ENCODE measurements at places on chromosomes 11 and 22. TPM values are rescaled to one million over a fixed set of nuclear protein-coding genes. Genes with fewer than 3 reads are reported as not detected.

- H3K4me3 ChIP-seq = no peak overlapping the region
- peaks cover 66% of the 10 kb centered on the region for H3K27me3 ChIP-seq
- H3K4me1 ChIP-seq = no peaks in the 10 kb centered on the region
- no peak overlapping the region for H3K27ac ChIP-seq
- H3K36me3 ChIP-seq = no peaks in the 10 kb centered on the region
Measured at GRCh38 chr11:20672575-20672974, 3.2 kb downstream of the NELL1 start.

GRCh38 chr11:105153392-105153791, 13.8 kb upstream of the CARD18 start:
- no peak overlapping the region for H3K27ac ChIP-seq
- no peaks in the 10 kb centered on the region for H3K36me3 ChIP-seq
- DNase-seq = no peak
- no peak overlapping the region for H3K4me3 ChIP-seq
- no peaks in the 10 kb centered on the region for H3K27me3 ChIP-seq
- no peaks in the 10 kb centered on the region for H3K4me1 ChIP-seq

GRCh38 chr22:31333641-31334040, 12.5 kb downstream of the PATZ1 start:
- peaks cover 57% of the 10 kb centered on the region for H3K4me1 ChIP-seq
- no peak overlapping the region for H3K4me3 ChIP-seq
- no peak for DNase-seq
- H3K27me3 ChIP-seq = no peaks in the 10 kb centered on the region

GRCh38 chr11:45809456-45810395, 4.8 kb downstream of the SLC35C1 start:
- no peaks in the 10 kb centered on the region for H3K27me3 ChIP-seq
- H3K27ac ChIP-seq = peak overlapping the region; percentile 52
- DNase-seq = no peak
- peaks cover 1% of the 10 kb centered on the region for H3K36me3 ChIP-seq

- H3K4me3 ChIP-seq = peak overlapping the region; percentile 75
- peaks cover 23% of the 10 kb centered on the region for H3K36me3 ChIP-seq
Measured at GRCh38 chr11:67275606-67276409, 9.5 kb downstream of the GRK2 start.

DNA sequence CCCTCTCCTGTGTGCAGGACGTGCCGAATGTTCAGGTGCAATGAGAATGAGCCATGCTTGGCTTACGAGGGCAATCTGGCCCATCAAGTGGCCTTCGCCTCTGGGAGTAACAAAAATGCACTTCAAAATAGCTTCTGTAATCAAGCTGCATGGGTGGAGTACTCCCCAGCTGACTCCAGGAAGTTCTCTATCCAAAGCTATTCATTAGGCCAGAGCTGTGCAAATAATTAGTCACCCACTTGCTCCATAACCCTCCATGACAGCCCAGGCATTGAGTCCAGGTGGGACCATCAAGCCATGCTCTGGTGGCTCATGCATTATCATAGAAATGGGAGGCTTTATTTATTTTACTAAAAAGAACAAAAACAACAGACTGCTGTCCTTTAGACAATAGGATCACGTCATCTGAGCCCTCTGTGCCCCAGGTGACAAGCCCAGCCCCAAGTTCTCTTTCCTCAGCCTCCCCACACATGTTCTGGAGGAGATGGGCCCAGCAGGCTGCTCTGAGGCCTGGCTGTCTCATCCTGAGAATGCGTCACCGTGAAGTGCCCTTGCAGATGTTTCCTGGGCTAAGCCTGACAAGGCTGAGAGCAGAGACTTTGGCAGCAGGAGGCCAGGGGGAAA, 244.7 kb downstream of the ETS1 start:
- H3K27ac ChIP-seq = peak overlapping the region; percentile 85
- H3K27me3 ChIP-seq = no peaks in the 10 kb centered on the region
- peaks cover 7% of the 10 kb centered on the region for H3K36me3 ChIP-seq
- DNase-seq = peak; percentile 86

DNA sequence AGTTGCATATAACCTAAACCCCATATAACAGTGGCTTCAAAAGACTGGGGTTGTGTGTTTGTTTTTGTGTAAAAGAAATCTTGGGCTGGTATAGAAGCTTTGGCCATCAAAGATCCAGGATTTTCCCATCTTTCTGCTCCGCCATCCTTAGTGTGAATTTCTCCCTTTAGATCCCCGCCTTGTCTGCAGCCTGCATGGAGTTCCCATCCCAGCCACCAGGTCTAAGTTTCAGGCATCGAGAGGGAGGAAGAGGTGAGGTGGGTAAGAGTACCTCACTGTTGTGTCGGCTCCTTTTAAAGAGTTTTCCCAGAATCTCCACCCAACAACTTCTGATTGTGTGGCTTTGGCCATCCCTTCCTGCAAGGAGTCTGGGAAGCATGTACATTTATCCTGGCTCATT, 195.5 kb upstream of the SORL1-AS1 start:
- no peak overlapping the region for H3K4me3 ChIP-seq
- DNase-seq = no peak
- peaks cover 25% of the 10 kb centered on the region for H3K4me1 ChIP-seq

DNA sequence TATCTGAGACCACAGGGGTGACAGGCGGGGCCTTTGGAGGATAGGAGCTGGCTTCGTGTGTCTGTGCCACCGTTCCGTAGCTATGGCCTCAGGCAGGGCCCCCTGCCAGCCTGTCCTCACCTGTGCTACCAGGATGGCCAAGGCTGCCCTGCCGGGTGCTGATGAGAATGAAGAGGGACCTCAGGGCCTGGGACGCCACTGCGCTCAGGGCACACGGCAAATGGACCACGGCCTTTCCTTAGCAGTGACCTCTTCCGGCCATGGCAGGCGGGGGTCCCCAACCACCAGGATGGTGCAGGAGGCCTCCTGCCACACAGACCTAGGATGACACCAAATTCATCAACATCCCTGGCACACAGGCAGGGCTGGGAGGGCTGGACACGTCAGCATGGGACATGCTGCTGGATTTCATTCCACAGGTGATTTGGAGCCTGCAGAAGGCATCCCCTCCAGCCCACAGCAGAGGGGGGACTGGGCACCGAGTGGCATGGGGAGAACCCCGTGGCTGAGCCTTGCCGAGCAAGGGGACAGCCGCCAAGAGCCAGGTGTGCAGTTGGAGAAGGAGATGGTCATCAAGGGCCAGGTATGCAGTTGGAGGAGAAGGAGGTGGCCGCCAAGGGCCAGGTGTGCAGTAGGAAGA, 1321.0 kb downstream of the BRD1 start:
- no peak for DNase-seq
- no peak overlapping the region for H3K27ac ChIP-seq
- no peaks in the 10 kb centered on the region for H3K4me1 ChIP-seq
- H3K36me3 ChIP-seq = no peaks in the 10 kb centered on the region
- no peaks in the 10 kb centered on the region for H3K27me3 ChIP-seq
- H3K4me3 ChIP-seq = no peak overlapping the region

- DNase-seq = no peak
- no peak overlapping the region for H3K4me3 ChIP-seq
- H3K4me1 ChIP-seq = no peaks in the 10 kb centered on the region
- no peak overlapping the region for H3K27ac ChIP-seq
- no peaks in the 10 kb centered on the region for H3K36me3 ChIP-seq
Measured at GRCh38 chr11:120153221-120153620, 15.3 kb upstream of the TRIM29 start.

DNA sequence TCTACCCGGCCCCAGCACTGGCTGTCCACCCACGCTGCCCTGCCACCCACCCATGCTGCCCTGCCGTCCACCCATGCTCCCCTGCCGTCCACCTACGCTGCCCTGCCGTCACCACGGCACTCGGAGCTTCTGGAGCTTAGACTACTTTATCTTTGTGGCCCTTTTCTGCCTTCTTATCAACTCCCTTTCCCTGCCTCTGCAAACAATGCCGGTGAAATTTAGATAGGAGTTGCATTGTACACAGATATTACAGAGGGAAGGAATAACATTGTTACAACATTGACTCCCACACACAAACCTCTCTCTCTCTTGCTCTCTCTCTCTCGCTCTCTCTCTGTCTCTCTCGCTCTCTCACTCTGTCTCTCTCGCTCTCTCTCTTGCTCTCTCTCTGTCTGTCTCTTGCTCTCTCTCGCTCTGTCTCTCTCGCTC, 33.7 kb upstream of the BRSK2 start:
- no peaks in the 10 kb centered on the region for H3K36me3 ChIP-seq
- H3K27me3 ChIP-seq = peaks cover 11% of the 10 kb centered on the region
- no peak overlapping the region for H3K27ac ChIP-seq
- no peak for DNase-seq

DNA sequence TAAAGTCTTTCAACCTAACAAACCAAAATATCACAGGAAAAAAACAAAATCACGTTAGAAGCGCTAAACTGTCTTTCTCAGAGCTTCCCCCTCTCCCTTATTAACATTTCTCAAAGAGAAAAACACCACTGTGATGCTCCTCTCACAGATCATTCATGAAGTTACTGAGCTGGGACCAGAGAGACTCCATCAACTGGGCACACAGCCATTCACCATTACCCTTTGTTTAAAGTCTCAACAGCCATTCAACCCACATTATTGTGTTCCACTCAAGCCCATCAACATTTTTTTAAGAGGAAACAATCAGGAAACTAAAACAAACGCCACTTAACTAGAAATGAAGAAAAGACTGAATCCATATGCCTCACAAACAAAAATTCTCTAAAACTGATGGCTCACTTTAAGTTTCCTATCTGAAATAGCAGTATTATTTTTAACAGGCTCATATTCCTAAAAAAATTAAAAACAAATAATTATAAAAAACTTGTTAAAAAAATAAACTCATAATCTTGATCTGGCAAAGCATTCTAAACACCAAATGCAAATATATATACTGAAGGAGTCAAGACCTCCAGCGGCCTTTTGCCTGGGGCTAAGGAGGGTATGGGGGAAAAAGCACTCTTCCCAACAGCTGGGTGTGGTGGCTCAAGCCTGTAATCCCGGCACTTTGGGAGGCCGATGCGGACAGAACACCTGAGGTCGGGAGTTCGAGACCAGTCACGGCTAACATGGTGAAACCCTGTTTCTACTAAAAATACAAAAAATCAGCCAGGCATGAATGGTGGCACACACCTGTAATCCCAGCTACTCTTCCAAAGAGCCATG, 14.0 kb downstream of the CELF1 start:
- H3K36me3 ChIP-seq = peaks cover 1% of the 10 kb centered on the region
- H3K4me1 ChIP-seq = peaks cover 70% of the 10 kb centered on the region
- no peak overlapping the region for H3K4me3 ChIP-seq
- DNase-seq = no peak

DNA sequence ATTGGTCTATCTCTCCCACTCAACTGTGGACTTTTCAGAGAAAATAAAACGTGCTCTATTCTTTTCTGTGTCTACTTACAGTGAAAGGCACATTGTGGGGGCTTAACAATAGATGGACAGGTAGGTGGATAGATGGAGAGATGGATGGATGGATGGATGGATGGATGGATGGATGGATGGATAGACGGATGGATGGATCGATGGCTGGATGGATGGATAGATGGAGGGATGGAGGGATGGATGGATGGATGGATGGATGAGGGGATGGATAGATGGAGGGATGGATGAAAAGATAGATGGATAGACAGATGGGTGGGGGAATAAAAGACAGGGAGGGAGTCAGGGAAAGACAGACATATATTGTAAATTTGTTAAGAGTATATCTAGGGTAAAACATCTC, 14.2 kb upstream of the SLC1A2 start:
- no peaks in the 10 kb centered on the region for H3K36me3 ChIP-seq
- no peak overlapping the region for H3K4me3 ChIP-seq
- no peak for DNase-seq
- no peaks in the 10 kb centered on the region for H3K4me1 ChIP-seq

- no peaks in the 10 kb centered on the region for H3K36me3 ChIP-seq
- H3K4me1 ChIP-seq = no peaks in the 10 kb centered on the region
Measured at GRCh38 chr11:113077379-113077778, 116.2 kb downstream of the NCAM1 start.

GRCh38 chr11:122487669-122488068, 167.9 kb upstream of the UBASH3B start:
- H3K4me1 ChIP-seq = no peaks in the 10 kb centered on the region
- H3K27me3 ChIP-seq = peaks cover 10% of the 10 kb centered on the region
- H3K27ac ChIP-seq = no peak overlapping the region

GRCh38 chr11:134371436-134372185, 39.8 kb downstream of the GLB1L2 start:
- no peak overlapping the region for H3K4me3 ChIP-seq
- no peaks in the 10 kb centered on the region for H3K4me1 ChIP-seq
- H3K36me3 ChIP-seq = no peaks in the 10 kb centered on the region
- no peaks in the 10 kb centered on the region for H3K27me3 ChIP-seq
- H3K27ac ChIP-seq = no peak overlapping the region

GRCh38 chr11:7300281-7300680, 48.6 kb downstream of the SYT9 start:
- DNase-seq = no peak
- no peaks in the 10 kb centered on the region for H3K36me3 ChIP-seq
- H3K27me3 ChIP-seq = peaks cover 6% of the 10 kb centered on the region
- no peak overlapping the region for H3K4me3 ChIP-seq
- no peaks in the 10 kb centered on the region for H3K4me1 ChIP-seq
- H3K27ac ChIP-seq = no peak overlapping the region

DNA sequence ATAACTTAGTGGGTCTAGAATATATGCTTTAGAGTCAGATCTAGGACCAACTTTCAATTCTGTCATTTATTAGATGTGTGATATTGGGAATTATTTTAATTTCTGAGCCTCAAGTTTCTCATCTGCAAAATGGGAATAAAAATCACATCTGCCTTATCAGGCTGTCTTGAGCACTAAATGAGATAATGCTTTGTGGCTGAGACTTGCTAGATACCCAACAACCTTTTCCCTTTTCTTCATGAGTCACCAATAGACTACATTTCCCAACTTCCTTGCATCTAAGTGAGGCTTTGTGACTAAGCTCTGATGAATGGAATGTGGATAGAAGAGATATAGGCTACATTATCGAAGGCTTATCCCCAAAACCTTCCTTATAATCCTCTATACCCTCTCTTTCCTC, 220.7 kb upstream of the SESN3 start:
- no peak overlapping the region for H3K27ac ChIP-seq
- H3K4me1 ChIP-seq = no peaks in the 10 kb centered on the region
- no peak for DNase-seq
- H3K36me3 ChIP-seq = no peaks in the 10 kb centered on the region
- no peaks in the 10 kb centered on the region for H3K27me3 ChIP-seq

DNA sequence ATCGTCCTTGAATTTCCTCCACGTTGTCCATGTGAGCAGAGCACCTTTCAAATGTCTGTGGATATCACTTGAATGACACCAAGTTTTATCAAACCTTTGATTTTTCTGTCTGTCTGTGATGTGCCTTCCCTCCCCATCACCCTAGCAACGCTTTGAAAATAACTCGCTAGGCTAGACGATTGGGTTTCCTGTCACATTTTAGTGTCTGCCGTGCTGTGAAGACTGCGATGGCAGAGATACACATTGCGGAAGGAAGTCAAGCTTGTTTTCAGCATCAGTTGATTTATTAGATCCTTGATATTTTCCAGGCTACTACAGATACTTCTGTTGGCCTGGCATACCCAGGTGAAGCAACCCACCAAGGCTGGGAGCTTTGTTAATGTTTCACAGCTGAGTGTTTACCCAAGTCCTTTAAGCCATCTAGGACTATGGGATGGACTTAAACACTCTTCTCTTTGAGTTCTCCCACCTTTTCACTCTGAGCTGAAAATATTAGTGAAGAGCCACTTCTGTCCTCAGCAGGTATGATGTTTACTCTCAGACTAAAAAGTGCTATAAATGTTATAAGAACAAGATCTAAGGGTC, 93.6 kb upstream of the CD44 start:
- peak; percentile 69 for DNase-seq

- peaks cover 7% of the 10 kb centered on the region for H3K4me1 ChIP-seq
- DNase-seq = no peak
- H3K4me3 ChIP-seq = no peak overlapping the region
- H3K27me3 ChIP-seq = no peaks in the 10 kb centered on the region
- H3K36me3 ChIP-seq = no peaks in the 10 kb centered on the region
Measured at GRCh38 chr11:8719721-8720120, 37.1 kb downstream of the RPL27A start.

SLC22A6 gene
- not detected for total RNA-seq

KRTAP5-8 gene
- total RNA-seq = not detected

C2CD3 gene
- total RNA-seq = 31.1 TPM

HBB gene
- not detected for total RNA-seq

CRYBB2 gene
- total RNA-seq = not detected

MS4A18 gene
- total RNA-seq = not detected

DGAT2 gene
- 2.8 TPM for total RNA-seq
